Endothelial cell (in vitro differentiated cells): ENCODE measurements at places on chromosomes 16 and 17.

- no peak for DNase-seq
Observed at GRCh38 chr17:37305406-37305905, 70.3 kb upstream of the C17orf78 start.

DNA sequence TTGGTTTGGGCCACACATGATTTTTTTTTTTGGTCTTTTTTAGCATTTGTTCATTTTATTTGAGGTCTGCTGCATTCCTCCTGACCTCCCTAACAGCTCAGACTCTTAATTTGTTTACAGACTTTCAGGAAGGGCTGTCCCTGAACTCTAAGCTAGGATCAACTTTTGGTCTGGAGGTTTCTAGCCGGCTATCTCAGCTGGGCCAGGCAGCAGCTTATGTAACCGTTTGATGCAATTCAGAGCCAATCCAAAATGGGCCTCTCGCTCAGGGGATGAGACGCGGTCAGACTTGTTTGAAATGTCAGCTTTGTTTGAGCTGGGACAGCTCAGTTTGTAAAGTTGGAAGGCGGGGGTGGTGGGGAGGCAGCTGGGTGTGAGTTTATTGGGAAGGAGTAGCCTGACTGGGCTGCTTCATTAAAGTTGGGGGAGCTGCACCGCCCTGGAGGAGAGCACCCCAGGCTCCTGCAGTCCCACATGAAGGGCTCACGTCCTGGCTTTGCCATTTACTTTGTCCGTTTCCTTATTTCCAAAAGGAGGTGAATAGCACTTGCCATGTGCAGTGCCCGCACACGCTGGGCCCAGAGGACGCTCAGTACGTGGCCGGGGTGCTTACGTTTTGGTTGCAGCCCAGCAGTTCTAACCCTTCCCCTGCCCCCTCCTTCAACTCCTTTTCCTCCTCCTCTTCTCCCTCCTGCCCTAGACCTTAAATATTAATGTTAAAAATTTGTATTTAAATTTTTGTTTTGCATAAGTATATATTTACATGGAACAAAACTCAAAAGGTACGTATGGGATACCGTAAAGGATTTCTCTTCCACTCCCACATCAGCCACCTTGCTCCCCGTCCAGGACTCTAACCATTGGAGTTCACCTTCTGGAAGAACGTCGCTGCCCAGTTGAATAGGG, 121.2 kb downstream of the SNX29 start:
- DNase-seq, result no peak

DNA sequence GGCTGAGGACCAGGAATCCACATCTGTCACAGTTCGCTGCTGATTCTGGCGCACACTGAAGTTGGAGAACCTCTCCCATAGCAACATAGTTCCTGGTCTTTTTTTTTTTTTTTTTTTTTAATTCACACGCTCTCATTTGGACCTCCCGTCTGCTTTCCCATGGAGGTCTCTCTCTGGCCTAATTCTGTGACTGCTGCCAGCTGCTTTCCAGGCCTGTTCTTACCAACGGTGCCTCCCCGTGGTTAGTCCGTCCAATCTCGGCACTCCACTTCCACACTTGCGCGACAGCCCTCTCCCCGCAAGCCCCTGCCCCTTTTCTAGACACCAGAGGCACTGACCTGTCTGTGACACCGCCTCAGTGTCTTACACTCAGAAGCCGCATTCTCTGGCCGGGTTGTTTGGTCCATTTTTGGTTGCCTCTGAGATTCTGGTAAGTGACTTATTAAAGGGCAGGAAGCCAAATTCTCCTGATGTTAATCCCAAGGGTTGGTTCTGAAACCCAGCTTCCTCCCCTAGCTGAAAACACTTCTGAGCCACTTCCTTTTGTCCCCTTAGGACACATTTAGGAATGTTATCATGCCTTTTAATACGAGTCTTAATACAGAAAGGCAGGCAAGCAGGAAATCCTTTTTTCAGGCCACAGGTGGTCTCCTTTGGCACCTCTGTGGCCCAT, 1.1 kb upstream of the AKTIP start:
- DNase-seq, result peak; percentile 40

GRCh38 chr17:82021107-82021899, 1.4 kb downstream of the CENPX start:
- peak; percentile 53 for DNase-seq

DNA sequence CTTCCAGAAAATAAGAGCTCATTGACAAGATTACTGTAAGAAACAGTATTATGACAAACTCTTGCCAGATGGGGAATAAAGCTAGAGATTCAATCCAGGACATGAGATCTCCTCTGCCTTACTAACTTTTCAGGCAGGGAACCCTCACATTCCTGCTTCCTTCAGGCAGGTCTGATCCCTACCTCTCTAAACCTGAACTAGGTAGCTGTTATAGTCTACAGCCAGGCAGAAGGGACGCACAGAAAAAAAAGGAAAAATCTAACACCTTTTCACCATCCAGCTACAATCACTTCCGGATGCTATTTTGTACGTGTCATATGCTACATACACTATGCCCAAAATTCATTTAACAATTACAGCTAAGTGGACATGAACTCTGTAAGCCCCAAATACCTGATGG, 41.2 kb downstream of the CNOT1 start:
- DNase-seq, result no peak

DNA sequence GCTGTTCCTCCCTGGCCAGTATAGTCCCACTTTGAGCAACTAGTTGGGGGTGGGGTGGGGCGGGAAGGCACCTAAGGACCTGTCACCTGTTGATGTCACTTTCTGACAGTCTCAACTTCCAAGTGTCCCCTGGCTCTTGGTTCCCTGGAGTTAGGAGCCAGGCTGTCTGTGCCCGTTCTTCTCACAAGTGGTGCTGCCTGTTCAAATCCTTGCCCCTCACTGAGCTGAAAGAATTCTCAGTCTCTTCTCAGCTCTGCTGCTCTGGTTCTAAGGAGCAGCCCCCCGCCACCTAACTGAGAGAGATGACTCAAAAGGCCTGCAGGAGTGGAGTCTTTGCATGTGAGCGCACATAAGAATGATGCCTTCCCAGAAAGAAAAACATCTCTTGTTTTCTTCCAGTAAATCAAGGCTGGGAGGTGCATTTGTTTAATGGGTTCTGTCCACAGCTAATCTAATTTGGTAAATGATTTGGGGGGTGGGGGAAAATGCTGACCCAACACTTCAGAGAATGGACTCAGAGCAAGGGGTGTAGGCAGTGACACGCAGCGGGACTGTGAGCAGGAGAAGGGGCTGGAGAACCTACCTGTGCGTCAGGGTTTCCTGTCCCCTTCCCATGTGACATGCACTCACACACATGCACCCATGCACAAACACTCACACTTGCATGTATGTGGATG, 78.2 kb upstream of the NLRP1 start:
- DNase-seq, result no peak

DNA sequence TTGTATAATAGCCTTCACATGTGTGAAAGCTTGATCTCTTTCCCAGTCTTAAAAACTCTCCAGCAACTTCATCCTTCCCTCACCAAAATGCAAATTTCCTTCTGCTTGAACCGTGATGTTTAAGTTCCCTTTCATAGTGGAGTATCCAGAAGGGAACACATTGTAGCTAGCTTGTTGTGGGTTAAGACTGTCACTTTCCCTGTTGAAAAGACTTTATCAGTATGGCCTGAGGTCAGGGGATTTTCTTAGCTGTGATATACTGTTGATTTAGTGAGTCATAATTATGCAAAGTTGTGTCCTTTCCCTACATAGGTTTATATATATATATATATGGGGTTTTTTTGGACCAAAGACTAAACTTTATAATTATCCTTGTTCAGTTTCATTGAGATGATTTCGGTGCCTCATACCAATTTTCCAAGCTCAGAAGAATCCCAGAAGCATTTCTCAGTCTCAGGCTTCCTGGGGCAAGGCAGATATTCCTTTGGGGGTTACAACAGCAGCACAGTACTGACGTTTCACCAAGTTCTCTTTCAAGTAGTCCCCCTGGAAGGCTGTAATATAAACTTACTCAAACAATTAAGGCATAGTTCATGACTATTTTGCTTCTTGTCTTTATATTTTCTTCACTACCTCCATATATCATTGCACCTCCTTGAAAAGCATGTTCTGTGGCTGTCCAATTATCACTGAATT, 35.7 kb downstream of the ESRP2 start:
- no peak for DNase-seq

DNA sequence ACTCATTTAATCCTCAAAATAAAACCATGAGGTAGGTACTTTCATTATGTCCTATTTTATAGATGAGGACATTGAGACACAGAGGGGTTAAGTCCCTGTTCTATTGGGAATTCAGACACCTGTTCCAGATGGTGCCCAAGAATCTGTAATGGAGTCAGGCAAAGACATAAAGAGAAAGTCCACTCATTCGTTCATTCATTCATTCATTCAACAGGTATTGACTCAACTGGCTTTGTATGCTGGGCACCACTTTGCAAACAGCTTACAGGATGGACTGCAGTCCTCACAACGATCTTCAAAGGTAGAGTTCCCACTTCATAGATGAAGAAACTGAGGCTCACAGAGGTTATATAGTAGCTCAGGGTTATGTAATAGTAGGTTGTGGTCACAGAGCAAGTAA, 47.9 kb upstream of the TAC4 start:
- no peak for DNase-seq

GRCh38 chr16:79931721-79932120, 331.2 kb upstream of the MAF start:
- DNase-seq, result no peak

DNA sequence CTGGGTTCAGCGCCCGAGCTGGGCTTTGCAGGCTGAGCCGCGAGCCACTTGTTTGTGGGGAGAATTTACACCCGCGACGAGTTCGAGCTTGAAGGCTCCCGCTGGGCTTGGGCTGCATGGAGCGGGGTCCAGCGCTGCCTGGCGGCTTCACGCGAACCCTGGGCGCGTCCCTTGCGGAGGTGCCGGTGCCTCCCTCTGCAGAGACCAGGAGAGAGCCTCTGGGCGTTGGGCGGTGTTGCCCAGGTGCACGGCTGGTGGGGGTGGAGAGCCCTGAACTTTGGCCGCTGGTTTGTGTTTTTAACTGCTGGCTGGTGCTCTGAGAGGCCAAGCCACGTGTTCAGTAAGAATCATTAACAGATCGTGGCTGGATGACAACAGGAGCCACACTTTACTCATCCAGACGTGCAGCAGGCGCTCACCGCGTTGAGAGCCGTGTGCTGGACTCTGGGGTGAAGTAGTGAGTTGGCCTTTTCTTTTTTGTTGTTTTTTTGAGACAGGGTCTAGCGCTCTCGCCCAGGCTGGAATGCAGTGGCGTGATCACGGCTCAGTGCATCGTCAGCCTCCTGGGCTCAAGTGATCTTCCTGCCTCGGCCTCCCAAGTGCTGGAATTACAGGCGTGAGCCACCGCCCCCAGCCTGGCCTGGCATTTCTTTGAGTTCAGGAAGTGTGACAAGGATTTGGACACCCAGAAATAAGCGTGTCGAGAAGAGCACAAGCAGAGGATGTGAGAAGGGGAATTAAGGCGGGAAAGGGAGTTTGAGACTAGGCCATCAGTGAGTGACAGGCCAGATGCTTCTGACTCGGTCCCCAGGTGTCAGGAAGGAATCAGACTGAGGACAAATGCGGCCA, 827 bp downstream of the CDK10 start:
- no peak for DNase-seq

GRCh38 chr16:51763072-51763661, 612.1 kb upstream of the SALL1 start:
- no peak for DNase-seq

GRCh38 chr17:1324201-1324771, 44.8 kb downstream of the TRARG1 start:
- DNase-seq, result no peak

- no peak for DNase-seq
Observed at GRCh38 chr17:65487161-65487560, 74.3 kb downstream of the AXIN2 start.

- peak; percentile 8 for DNase-seq
Observed at GRCh38 chr17:54544249-54544648, 356.4 kb upstream of the TOM1L1 start.

GRCh38 chr17:79843474-79843815, 4.2 kb upstream of the CBX4 start:
- DNase-seq, result no peak

DNA sequence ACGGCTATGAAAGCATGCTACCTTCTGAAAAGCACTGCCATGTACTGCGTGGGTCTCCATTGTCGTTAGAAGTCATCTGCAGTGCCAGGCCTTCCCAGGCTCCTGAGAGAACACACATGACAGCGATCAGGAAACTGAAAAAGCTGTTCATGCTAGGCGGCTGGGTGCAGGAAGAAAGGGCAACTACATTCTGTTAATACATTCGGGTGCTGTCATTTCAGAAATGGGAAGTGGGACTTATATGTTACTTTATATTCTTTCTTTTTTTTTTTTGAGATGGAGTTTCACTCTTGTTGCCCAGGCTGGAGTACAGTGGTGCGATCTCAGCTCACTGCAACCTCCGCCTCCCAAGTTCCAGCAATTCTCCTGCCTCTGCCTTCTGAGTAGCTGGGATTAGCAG, 19.9 kb downstream of the CFAP20 start:
- no peak for DNase-seq

DNA sequence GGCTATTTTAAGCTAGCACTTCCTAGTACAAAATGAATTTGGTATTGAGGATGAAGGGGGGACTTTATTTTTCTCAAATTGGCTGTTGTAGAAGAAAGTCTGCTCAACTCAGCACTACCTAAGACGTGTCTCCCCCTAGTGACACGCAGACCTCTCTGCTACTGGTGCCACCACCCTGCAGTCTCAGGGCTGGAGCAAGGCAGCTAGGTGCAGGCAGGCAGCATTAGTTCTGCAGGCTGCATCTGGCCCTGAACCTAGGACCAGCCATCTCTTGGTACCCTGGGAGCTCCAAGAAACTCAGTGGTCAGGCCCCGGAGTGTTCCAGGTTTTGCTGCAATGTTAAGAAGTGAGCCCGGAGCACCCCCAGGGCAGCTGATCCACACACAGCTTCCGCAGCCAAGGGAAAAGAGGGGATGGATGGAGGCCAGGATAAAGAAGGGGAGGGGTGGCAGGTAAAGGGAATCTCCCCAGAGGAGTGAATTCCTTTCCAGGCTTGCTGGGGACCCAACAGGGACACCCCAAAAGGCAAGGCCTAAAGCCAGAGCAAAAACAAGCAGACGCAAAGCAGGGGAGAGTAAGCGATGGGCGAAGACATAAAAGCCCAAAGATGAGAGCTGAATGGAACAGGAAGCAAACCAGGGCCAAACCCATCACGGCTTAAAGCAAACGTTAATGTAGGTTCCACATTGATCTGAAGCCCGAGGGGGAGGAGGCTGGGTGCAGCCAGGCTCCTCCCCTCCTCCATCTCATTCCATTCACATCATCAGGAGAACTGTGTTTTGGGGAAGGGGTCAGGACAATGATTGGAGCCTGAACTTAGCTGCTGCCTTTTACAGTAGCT, 200.5 kb downstream of the ZFHX3 start:
- DNase-seq, result peak; percentile 32

- no peak for DNase-seq
Observed at GRCh38 chr17:68782789-68783188, 172.4 kb downstream of the ABCA8 start.

- DNase-seq, result no peak
Observed at GRCh38 chr17:80845069-80845862, 146.4 kb upstream of the CHMP6 start.

DNA sequence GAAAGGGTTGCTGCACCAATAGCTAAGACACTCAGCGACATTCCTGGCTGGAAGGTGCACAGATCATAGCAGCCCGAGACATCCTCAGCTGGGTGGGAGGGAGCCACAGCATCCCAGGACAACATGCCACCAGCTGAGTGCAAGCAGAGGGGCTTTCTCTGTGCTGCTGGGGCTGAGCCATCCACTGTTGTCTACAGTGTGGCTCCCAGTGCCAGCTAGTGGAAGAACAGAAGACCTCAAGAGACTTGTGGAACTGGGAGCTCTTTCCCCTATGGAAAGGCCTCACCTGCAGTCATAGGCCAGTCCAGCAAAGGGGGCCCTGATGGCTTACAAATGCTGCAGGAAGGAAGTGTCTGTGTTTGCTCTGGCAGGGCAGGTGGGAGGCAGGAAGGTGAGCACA, 131.0 kb downstream of the C16orf78 start:
- no peak for DNase-seq

GRCh38 chr17:74199306-74200092, 4.0 kb upstream of the RPL38 start:
- DNase-seq, result peak; percentile 87
